ENCODE measurements at places on chromosomes 1 and 21.
A peak's percentile ranks its signal among the peaks of the same experiment; 100 is the strongest.

DNA sequence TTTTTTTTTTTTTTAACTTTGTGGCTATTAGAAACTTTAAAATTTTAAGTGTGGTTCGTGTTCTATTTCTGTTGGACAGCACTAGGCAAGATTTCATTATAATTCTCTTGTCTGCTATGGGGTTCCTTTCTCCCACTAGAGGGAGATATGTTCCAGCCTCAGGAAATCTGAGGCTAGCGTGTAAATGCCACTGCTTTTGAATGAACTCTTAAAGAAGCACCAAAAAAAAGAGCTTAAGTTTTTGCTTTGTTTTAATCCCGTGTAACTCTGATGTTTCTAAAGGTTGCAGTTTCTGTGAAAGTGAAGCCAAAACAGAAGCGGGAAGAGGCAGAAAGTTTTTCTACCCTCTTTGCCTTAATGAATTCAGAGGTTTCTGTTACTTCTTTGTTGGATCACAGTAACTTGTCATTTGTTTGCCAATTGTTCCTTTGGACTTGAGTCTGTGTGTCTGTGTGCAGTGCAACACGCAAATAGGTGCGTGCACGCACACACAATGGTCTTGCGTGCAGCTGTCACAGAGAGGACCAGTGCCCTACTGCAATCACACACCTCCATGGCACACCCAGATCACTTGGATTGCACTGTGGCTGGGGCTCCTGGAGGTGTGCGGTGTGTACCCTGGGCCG lies 32.3 kb downstream of the HHAT start:
- DNase-seq: peak; percentile 71

DNA sequence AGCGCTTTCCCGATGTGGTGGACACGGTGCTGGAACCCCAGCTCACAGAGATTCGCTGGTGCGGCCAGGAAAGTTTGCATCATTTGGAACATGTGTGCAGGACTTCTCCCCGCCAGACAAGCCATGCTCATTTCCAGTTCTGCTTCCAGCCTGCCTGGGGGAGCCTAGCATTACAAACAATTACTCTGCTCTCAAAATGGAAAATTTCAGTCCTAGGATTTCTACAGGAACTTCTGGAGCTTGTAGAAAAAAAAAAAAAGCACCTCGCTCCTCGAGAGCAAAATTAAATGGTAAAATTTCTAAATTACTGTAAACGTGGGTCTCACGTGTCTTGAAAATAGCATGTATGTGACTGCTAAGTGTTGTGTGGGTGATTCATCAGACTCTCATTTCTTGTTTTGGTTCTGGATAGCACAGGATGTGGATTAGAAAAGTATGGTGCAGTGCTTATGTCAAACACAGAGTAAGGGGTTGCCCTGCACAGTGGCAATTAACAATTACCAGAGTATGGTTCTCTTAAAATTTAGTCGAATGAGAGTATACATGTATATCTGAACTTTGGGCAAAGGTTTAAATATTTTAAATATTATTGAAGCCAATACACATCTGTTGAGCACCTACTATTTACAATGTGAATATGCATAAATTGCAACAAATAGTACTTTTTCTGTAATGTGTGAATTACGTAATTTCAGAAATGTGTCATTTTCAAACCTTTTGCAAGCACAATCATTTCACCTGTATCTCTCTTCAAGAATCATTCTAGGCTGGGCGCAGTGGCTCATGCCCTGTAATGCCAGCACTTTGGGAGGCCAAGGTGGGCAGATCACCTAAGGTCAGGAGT lies 61.8 kb upstream of the PTGFRN start:
- peak; percentile 65 for DNase-seq

DNA sequence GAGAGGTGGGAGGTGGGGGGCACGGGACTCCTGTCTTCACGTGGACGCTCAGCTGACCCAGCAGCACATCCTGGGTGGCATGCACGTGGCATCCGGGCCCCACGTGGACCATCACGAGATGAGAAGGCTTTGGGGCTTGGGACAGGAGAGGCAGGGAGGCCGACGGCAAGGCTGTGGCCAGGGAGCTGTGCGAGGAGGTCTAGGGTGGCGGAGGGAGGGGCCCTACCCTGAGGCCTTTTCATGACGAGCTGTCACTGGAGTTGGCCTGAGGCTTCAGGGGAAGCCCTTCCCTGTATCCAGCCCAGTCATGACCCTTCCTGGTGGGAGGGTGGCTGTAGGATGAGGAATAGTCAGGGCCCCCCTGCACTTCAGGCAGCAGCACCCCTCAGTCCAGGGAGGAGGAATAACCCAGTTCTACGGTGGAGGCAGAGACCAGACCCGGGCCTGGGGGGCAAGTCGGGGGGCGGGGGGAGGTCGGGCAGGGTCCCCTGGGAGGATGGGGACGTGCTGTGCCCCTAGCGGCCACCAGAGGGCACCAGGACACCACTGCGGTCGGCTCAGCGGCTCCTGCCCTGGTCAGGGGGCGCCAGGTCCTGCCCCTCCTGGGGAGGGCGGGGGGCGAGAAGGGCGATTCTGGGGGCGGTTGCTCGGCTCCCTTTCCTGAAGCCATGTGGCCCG lies 2.0 kb upstream of the PERM1 start:
- no peak for DNase-seq

DNA sequence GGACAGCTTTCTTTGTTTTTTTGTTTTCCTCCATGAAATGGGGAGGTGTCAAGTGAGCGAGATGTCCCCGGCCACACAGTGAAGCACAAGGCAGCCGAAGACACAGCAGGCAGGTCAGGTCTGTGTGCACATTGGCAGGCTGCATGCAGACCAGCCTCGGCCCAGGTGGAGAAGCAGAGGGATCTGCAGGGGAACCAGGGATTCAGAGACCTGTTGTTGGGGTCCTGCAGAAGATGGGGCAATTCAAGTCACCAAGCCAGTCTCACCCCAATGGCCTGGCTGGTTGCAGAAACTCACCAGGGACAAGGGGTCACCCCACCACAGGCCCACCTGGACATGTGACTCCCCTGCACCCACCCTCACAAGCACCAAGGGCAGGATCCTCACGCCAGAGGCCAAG lies 4.0 kb upstream of the ABCG1 start:
- no peak for DNase-seq

DNA sequence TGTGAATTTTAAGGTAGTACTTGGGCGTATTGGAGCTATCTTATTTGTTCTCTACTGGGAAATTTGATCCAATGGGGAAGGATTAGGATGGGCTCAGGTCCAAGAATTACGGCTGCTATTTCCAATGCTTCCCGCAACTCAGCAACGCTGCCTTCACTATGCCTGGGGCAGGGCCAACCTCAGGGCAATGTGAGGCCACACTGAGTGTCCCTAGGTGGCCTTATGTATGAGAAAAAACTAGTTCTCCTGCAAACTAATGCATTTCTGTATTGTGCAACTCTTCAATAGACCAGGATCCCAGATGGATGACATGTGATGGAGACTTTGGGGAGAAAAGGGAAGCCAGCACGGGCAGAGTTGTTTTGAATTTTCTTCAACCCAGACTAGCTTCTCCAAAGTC lies 168.1 kb downstream of the DUSP10 start:
- DNase-seq: no peak

GRCh38 chr1:53326598-53327181 lies 1.2 kb downstream of the LRP8 start:
- no peak for DNase-seq

GRCh38 chr1:11273595-11274234 lies 717 bp downstream of the UBIAD1 start:
- no peak for DNase-seq

DNA sequence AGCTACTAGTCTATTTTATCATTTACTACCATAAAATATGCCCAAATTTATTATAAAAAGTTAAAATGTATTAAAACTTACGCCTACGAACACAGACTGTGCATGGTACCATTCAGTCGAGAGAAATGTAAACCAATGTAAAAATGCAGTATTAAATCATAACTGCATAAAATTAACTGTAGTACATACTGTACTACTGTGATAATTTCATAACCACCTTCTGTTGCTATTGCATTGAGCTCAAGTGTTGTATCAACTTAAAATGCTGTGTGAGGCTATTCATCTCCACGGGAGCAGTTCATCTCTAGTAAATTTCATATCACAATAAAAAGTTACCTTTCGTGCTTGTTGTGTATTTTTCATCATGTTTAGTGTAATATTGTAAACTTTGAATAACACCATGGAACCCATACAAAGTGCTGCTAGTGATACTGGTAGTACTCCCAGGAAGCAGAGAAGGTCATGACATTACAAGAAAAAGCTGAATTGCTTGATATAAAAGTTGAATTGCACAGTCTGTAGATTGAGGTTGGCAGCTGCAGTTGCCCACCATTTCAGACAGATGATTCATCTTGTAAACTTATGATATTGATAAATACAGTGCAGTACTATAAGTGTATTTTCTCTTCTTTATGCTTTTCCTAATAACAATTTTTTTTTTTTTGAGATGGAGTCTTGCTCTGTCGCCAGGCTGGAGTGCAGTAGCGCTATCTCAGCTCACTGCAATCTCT lies 19.0 kb upstream of the CENPF start:
- DNase-seq: no peak

DNA sequence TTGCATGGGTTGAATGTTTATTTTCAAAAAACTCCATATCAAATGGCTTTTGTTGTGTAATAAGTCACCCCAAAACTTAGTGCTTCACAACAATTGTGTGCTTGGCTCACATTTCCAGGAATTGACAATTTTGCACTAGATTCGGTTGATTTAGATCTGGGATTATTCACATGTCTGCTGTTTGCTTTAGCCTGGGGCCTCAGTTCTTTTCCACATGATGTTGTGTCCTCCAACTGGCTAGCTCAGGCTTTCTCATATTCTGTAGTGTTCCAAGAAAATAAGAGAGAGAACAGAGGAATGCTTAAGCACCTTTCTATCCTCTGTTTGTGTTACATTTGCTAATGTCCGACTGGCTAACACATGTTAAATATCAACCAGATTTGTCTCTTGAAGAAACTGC lies 281.5 kb upstream of the ADGRL4 start:
- DNase-seq: no peak

All from fibroblast of pulmonary artery (primary cell).